Smooth muscle cell of the umbilical artery (primary cell): ENCODE measurements at places on chromosomes 4 and X. TPM values are rescaled to one million over a fixed set of nuclear protein-coding genes. Genes with fewer than 3 reads are reported as not detected.

ANKRD37 gene
- total RNA-seq, result 24.3 and 35.3 TPM in 2 replicates

GAGE1 gene
- total RNA-seq, result not detected in 2 replicates

DGKK gene
- not detected in 2 replicates for total RNA-seq

PIGA gene
- total RNA-seq, result 9.5 and 10.5 TPM in 2 replicates

CTSO gene
- total RNA-seq, result 15.6 and 20.8 TPM in 2 replicates

FTSJ1 gene
- total RNA-seq, result 49.3 and 61.4 TPM in 2 replicates

ATP5ME gene
- 39.6 and 71.6 TPM in 2 replicates for total RNA-seq

ABCD1 gene
- total RNA-seq, result 17.2 and 25.5 TPM in 2 replicates

QDPR gene
- 19.4 and 22.3 TPM in 2 replicates for total RNA-seq

SOX3 gene
- total RNA-seq, result not detected in 2 replicates

SPANXC gene
- total RNA-seq, result not detected in 2 replicates

SHISA3 gene
- total RNA-seq, result 0.30 TPM in 1 of 2 replicates, not detected in the other

UCHL1 gene
- 1,235 and 1,433 TPM in 2 replicates for total RNA-seq

GLRA2 gene
- not detected in 2 replicates for total RNA-seq

TRPC5OS gene
- total RNA-seq, result not detected in 2 replicates

CT45A3 gene
- total RNA-seq, result not detected in 2 replicates

SATL1 gene
- total RNA-seq, result not detected in 2 replicates

OTUD5 gene
- 38.0 and 50.4 TPM in 2 replicates for total RNA-seq
